ENCODE measurements at places on chromosomes 6 and 20.

DNA sequence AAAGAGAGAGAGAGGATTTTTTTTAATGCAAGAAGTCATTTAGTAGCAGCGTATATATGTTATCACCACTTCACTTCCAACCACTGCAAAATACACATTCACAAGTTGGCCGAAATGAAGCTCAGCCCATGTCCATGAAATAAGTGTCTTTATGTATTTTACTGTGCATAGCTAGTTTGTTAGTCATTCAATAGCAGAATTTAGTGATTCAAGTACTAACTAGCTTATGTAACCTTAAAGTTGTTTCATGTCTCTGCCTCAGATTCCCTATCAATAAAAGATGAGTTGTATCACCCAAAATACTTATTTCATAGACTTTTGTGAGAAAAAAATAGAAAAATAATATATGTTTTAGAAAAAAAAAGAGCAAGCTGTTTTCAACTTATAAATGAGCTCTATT is 153.7 kb upstream of the PRDM1 start:
- no peak for DNase-seq

DNA sequence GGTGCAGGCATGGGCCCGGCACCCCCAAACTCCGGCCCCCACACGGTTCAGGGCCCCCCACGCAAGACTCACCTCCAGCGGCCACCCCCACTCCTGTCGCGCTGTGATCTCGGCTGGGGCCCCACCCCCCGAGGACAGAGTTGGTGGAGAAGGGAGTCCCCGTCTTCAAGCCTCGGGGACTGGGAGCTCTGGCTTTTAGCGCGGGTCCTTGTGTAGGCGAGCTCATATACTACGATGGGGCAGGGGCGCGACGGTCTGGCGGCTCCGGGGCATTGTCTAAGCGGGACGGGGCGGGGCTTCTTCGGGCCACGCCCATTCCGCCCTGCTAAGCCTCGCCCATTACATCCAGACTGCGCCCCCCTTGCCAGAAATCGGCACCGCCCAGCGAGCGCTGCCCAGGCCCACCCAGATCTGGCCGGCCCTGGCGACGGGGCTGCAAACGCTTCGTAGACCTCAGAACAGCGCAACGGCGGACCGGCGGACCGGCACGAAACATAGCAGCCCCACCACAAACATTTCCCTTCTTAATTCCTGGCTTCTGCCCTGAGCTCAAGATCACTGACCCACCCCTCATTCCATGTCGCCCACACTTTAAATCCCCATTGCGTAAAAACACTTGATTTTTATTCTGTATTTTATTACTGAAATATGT is 1.0 kb upstream of the DDAH2 start:
- DNase-seq = no peak

GRCh38 chr6:139979021-139979725 is 604.7 kb upstream of the CITED2 start:
- DNase-seq = no peak

GRCh38 chr6:15148356-15148946 is 97.4 kb upstream of the JARID2 start:
- no peak for DNase-seq

- no peak for DNase-seq
Observed at GRCh38 chr6:135722190-135722589, 129.3 kb upstream of the PDE7B start.

- DNase-seq = no peak
Observed at GRCh38 chr20:17614812-17615644, 45.2 kb downstream of the DSTN start.

DNA sequence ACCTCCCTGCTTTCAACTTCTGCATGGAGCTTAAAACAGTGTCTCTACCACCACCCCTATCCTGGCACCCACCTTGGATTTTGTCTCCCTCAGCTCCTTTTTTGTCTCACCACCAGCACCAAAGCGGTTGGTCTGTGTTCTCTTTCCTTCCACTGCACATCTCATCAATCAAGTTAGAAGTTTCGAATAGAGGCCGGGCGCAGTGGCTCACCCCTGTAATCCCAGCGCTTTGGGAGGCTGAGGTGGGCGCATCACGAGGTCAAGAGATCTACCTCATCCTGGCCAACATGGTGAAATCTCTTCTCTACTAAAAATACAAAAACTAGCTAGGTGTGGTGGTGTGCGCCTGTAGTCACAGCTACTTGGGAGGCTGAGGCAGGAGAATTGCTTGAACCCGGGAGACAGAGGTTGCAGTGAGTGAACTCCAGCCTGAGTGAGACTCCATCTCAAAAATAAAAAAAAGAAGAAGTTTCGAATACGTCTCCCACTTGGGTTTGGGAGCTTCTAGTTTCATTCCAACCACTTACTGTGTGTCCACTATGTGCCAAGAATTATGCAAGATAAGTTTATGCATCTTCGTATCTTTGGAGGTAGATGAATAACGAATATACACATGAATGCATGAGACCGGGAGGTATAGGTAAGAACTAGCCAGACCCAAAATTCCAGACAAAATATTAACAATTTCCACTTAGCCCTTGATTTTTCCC is 5.9 kb downstream of the PCED1A start:
- no peak for DNase-seq

DNA sequence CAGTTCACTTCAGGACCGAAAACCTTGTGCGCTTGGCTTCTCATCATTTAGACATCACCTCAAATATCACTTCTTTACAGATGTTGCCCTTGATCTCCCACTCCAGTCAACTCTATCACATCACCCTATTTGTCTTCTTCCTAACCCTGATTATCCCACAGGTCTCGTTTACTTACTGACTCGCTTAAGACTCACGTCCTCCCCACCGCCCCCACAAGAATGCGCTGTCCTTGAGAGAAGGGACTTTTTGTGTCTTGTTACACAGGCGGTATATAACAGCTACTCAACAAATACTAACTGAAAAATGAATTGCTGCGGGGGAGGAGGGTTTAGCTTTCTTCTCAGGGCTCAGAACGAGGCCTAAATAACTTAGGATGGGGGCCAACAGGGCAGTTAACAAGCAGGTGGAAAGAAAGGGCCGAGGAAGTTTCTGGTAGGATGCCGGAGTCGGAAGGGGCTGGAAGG is 527 bp downstream of the TOMM34 start:
- peak; percentile 34 for DNase-seq

DNA sequence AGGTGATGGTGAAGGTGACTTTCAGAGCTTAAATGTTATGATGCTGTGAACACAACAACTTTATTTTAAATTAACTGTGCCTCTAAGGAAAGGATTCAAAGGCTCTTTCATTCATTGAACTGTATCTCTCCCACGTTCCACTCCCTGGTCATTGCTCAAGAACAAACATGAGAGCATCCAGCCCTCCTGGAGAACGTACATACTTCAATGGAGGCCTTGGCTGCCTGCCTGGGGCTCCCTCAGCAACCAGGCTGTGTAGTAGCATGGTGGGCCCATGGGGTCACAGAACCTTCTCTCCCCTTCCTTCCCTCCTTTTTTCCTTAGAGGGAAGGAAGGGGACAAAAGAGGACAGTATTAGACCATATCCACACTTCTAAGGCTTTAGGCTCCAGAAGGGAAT is 234.3 kb downstream of the CDC5L start:
- DNase-seq = no peak

- no peak for DNase-seq
Observed at GRCh38 chr6:84657486-84657885, 106.9 kb downstream of the TBX18 start.

GRCh38 chr6:125790358-125791150 is at the start of gene NCOA7:
NCOA7 (plus strand) TSS chr6:125790960; CDS start chr6:125815355, 24,395 bp downstream.
- peak; percentile 50 for DNase-seq

DNA sequence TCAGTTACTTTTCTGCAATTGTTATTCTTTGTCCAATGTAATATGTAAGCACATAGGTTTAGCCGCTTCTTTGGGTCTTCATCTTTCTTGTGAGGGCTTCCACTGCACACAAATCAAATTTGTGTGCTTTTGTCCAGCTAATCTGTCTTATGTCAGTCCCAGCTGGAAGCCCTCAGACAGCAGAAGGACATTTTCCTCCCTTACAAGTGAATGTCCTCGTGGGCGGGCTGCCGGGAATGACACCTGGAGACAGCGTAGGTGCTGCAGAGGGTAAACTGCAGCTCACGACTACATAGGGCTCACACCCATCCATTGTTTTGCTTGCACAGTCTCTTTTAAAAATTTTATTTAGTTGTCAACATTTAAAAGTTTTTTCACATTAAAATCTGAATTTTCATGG is 24.6 kb upstream of the PPP1R14C start:
- DNase-seq = no peak

- no peak for DNase-seq
Observed at GRCh38 chr20:35661053-35661452, 3.6 kb downstream of the CPNE1 start.

GRCh38 chr20:47635256-47635655 is 133.6 kb downstream of the NCOA3 start:
- no peak for DNase-seq

GRCh38 chr6:149898966-149899365 is 1.1 kb upstream of the RAET1E start:
- DNase-seq = no peak
